ENCODE measurements at places on chromosomes 11 and 22.
A peak's percentile ranks its signal among the peaks of the same experiment; 100 is the strongest.

DNA sequence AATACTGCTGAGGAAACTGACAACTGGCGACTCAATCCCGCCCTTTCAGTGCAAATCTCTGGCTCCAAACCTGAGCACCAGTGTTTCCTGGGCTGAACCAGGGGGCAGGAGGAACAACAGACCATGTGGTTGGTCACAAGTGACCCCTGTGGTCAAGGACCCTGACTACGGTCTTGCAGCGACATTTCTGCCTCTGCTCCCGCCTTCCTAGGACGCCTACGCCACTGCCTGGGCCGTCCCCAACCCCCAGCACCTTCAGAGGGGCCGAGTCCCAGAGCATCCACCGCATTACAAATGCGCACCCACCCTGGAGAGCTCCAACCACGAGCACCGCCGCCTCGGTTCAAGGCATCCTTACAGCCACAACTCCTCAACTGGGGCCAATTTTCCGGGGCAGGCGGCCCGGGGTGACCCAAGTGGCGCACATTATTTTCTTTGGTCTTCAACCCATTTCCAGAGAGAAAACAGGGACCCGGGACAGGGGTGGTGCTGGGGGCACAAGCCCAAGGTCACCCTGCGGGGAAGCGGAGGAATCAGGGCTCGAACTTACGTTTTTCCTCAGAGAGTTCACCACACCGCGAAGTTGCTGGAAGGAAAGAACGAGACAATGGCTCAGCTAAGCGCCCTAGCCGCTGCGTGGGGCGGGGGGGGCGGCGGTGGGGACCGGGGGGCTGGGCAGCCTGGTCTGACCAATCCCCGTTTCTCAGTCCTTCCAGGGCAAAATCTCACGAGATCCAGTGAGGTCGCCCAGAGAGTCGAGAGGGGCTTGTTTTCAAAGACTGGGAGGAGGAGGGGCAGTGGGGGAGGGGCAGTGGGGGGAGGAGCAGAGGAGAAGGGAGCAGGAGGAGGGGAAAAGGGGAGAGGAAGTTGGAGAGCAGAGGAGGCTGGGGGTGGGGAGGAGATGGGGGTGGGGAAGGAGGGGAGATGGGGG is 1.8 kb downstream of the PRAME start:
- DNase-seq: no peak

- no peak for DNase-seq
Measured at GRCh38 chr11:35235936-35236666, 97.1 kb downstream of the CD44 start.

GRCh38 chr11:13317293-13318080 is 39.9 kb downstream of the BMAL1 start:
- no peak for DNase-seq

DNA sequence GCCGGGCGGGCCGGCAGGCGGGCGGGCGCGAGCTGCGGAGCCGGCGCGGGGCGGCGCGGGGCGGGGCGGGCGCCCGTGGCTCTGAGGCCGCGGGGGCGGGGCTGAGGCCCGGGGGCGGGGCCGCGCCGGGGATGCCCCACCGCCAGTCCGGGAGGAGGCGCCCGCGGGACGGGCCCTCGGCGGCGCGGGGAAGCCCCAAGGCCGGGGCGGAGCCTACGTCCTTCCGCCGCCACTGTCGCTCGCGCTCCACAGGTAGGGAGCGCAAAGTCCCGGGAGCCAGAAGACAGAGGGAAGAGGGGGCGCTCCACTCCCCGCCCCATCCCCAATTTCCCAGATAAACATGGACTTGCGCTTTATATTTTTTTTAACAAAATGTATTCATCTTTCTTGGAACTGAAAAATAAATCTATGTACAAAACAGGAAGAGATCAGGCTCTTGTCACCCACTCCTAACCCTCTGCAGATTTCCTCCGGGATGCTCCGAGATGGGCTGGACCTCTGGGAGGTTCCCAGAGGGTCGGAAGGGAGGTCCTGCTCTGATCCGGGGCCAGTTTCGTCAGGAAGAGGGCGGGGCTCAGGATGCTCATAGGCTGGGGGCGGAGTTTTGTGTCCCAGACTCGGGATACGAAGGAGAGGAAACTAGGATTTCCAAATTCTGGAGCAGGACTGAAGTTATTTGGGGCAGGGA is at the start of gene MAP4K2:
MAP4K2 (minus strand) TSS at position 57 of the 688 bp plus-strand sequence. CDS start 65 bp downstream, outside the sequence.
- peak; percentile 87 for DNase-seq

DNA sequence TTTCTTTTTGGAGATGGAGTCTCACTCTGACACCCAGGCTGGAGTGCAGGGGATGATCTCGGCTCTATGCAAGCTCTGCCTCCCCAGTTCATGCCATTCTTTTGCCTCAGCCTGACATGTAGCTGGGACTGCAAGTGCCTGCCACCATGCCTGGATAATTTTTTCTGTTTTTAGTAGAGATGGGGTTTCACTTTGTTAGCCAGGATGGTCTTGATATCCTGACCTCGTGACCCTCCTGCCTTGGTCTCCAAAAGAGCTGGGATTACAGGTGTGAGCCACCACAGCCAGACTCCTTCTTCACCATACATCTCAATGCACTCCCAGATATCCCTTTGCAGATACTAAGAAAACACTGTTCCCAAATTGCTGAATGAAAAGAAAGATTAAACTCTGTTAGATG is 224.3 kb downstream of the OR4A5 start:
- DNase-seq: no peak

DNA sequence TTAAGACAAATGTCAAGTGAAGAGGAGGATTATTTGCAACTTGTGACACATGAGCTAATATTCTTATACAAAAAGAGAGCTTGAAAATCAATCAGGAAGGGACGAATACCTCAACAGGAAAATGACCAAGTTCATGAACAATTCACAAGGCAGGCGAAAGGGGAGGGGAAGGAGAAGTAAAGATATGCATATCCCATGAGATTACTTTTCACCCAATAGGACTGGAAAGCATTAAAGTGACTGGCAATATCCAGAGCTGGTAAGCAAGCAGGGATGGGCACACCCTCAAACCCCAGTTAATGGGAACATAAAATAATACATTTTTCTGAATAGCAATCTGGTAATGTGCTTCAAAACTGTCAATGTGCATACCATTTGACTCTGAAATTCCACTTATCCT is 129.5 kb downstream of the SLC1A2 start:
- peak; percentile 10 for DNase-seq

GRCh38 chr22:44461614-44462013 is 36.4 kb downstream of the RTL6 start:
- no peak for DNase-seq

Data from HTR-8/SVneo (cell line).